ENCODE measurements at places on chromosomes 2 and 18.

GRCh38 chr18:63284827-63285733 lies 34.5 kb downstream of the BCL2 start:
- no peak for DNase-seq

DNA sequence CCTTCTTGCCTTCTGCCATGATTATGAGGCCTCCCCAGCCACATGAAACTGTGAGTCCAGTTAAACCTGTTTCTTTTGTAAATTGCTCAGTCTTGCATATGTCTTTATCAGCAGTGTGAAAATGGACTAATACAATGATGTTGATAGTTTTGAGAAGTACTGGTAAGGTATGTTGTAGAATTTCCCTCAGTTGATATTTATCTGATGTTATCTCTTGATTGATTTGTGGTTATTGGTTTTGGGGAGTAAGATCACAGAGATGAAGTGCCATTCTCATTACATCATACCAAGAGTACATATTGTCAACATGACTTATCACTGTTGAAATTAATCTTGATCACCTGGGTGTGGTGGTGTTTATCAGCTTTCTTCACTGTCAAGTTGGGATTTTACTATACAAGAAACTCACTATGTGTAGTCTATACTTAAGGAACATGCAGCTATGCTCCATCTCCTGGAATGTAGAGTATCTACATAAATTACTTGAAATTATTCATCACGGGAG lies 5.1 kb upstream of the SPAG16 start:
- no peak for DNase-seq

GRCh38 chr2:12733846-12734245 lies 17.1 kb downstream of the TRIB2 start:
- no peak for DNase-seq

DNA sequence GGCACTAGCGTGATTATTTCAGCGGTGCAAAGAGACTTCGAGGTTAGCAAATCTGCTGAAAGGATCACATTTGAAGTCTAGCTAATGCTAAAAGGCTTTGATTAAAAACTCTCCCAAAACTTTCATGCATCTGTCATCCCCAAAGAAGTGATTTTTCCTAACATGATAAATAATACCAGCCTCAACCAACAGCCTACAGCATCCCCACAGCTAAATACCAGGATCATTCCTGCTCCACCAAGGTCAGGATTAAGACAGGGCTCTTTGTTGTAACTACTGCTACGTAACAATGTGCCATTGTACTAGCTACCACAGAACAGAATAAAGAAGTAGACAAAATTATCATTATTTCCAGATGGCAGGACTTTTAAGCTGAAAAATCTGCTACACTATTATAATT lies 1.6 kb downstream of the OR6B3 start:
- no peak for DNase-seq

DNA sequence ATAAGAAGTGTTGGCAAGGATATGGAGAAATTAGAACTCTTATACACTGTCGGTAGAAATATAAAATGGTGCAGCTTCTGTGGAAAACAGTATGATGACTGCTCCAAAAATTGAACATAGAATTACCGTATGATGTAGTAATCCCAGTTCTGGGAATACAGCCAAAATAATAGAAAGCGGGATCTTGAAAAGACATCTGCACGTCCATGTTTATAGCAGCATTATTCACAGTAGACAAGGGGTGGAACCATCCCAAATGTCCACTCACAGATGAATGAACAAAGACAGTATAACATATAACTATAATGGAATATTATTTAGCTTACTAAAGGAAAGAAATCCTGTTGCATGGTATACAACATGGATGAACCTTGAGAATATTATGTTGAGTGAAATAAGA lies 257.7 kb downstream of the TDRD15 start:
- no peak for DNase-seq

GRCh38 chr2:199833525-199833924 lies 17.5 kb downstream of the FTCDNL1 start:
- no peak for DNase-seq

- DNase-seq, result no peak
These were observed 54.4 kb downstream of the CCDC88A start for GRCh38 chr2:55365303-55365702.

GRCh38 chr2:185892484-185892883 lies 153.9 kb downstream of the FSIP2 start:
- no peak for DNase-seq

GRCh38 chr2:168635065-168635577 lies 167.3 kb upstream of the NOSTRIN start:
- DNase-seq, result no peak

DNA sequence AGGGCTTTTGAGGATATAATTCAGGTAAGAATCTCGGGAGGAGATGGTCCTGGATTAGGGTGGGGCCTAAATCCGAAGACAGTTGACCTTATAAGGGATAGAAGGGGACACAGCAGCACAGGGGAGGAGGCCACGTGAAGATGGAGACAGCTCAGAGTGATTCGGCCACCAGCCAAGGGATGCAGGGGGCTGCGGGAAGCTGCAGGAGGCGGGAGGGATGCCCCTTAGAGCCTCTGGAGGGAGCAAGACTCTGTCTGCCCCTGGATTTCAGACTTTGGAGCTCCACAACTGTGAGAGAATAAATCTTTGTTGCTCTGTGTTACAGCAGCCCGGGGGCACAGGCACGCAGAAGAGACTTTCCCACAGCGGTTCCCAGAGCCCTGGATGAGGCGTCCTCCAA lies 143.7 kb downstream of the ASB1 start:
- no peak for DNase-seq

DNA sequence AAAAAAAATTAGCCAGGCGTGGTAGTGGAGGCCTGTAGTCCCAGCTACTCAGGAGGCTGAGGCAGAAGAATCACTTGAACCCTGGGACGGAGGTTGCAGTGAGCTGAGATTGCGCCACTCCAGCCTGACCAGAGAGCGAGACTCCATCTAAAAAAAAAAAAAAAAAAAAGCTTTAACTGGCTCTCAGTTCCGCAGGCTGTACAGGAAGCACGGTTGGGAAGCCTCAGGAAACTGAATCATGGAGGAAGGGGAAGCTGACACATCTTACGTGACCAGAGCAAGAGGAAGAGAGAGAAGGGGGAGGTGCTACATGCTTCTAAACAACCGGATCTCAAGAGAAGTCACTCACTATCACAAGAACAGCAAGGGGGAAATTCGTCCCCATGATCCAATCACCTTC lies 505.6 kb upstream of the SLC8A1 start:
- no peak for DNase-seq

DNA sequence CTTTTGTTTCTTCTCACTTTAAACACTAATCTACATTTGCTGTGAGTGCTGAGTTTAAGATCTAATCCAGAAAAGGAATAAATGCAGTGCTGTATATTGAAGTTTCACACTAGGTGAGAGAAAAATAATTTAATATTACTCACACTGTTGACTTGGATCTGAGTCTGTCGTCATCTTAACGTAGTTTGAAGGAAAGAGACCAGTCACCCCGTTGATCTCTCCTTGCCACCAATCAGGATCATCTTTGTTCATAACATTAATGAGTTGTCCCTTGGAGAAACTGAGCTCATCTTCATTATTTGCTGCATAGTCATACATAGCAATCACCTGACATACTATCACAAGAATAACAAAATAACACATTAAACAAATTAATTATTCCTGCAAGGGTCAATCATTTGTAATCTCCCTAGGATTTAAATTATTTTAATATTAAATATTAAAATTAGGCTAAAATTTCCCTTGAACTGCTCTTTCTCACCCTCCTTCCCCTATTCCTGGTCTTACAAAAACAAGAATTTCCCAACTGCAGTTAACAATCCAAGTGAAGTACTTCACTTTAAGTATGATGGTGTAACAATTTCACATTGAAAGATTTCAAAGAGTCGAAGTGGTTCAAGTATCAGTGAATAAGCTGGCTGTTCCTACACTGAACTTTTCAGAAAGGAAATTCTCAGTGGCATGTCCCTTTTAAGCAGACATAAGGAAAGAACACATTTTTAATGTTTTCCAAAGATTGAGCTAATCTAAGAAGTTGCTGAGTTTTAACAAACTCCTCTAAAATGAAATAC lies 71.3 kb downstream of the FAM228A start:
- no peak for DNase-seq

DNA sequence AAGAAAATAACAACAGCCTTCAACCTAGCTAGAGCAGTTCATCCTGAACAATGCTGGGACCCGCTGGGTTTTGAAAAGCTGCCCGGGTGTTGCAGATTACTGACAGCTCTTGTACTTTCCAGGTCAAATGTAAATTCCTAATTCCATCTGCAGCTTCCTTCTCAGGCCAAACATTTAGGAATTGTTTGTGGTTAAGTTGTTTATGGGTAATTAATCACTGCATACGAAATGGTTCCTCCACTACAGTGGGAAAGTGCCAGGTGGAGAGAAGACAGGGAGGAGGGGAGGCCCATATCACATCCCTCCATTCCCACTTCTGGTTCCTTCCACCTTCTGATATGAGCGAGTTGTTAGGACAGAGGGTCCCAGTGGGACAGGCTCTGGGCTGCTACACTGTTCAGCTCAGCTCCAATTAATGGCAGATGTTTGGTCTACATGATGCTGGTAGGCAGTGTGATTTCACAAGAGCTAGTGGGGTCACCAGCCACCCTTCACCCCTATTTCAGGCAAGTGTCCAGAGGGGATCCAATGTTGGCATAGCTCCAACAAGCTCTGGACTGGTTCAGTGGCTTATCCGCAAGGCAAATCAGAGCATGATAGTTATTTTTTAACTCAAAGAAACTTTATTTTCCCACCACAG lies 112.9 kb upstream of the ACAA2 start:
- DNase-seq, result no peak

- DNase-seq, result no peak
These were observed 40.4 kb downstream of the VWA3B start for GRCh38 chr2:98127229-98127989.

All from stimulated activated CD4-positive, alpha-beta T cell treated with anti-CD3 and anti-CD28 coated beads, Interleukin-4, amount 100 ng/mL, for 1 hour (primary cell).